HS-5 (cell line): ENCODE measurements at places on chromosomes 11 and 22.
A peak's percentile ranks its signal among the peaks of the same experiment; 100 is the strongest.

GRCh38 chr11:34870548-34871196 lies 45.5 kb downstream of the APIP start:
- DNase-seq: no peak

DNA sequence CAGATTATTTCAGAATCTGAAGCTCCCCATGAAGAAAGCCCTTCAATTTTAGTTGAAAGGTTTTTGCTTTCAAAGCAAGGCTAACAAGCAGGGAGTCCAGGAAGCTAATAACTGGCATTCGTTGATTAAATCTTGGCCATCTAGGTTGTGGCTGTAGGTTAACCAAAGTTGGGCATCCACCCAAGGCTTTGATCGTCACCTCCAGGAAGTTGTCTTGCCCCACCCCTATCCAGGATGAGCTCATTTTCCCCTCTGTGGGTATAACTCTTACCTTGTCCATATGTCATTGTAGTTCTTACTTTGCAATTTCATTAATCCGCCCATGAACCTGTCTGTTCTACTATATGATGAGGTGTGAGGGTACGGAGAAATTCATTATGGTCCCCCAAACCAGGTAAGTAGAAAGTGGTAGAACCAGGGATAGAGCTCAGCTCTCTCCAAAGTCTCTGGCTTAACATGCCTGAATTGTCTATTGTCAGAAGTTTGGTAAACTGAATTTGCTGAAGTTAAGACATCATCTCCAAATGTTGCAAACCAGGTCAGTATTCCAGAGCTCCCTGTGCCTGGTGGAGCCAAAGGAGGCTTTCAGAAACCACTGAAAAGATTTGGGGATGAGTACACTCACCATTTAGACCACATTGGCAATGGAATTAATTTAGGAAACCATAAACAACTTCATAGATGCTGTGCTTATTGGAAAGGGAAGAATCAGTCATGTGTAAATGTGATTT lies 97.1 kb downstream of the CD44 start:
- DNase-seq: no peak

GRCh38 chr11:57482782-57483561 lies 22.6 kb downstream of the RTN4RL2 start:
- no peak for DNase-seq

DNA sequence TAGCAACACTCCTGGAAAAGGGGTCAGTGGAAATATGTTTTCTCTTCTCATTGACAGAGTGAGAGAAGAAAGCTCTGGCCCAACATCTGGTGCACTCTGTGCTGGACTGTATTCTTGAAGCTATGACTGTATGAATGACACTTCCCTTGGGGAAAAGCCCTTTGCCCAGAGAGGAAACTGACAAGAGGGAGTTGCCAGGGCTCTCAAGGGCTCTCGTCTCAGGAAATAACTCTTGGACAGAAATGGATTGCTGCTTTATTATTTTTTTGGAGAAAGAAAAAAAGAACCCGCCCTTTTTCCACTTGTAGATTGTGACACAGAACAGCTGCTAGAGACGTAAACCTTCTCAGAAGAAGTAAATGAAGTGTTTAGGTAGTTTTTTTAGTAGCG lies 11.4 kb downstream of the ETS1 start:
- no peak for DNase-seq

DNA sequence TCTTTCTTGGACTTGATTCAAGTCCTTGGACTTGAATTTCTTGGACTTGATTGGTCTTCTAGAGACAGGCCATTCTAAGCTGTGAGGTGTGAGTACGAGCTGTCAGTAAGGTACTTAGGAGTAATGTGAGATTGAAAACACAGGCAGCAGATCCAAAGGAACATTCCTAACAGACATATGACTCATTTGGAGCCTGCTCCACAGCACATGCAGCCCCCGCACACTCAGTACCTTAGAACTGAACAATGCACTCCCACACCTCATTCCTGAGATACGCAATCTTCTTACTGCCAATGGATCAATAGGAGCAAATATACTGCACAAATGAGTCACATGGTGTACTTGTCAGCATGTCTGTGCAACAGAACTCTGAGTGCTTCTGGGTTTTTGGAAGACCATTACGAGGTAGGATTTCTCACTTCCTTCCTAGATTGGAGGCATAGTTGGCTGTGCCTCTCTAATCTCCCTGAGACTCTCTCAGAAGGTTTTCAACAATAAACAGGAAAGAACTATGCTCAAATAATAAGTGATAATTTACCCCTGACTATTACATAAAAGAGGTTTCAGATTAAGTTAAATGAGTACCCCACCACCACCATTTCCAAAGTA lies 243.1 kb downstream of the KCNA4 start:
- DNase-seq: peak; percentile 84

- DNase-seq: peak; percentile 74
These were observed 74.6 kb downstream of the CELSR1 start for GRCh38 chr22:46462726-46463371.

GRCh38 chr11:126561327-126561893 lies 205.9 kb downstream of the ST3GAL4 start:
- DNase-seq: peak; percentile 4

GRCh38 chr11:117515892-117516787 lies 188.5 kb downstream of the CEP164 start:
- no peak for DNase-seq

DNA sequence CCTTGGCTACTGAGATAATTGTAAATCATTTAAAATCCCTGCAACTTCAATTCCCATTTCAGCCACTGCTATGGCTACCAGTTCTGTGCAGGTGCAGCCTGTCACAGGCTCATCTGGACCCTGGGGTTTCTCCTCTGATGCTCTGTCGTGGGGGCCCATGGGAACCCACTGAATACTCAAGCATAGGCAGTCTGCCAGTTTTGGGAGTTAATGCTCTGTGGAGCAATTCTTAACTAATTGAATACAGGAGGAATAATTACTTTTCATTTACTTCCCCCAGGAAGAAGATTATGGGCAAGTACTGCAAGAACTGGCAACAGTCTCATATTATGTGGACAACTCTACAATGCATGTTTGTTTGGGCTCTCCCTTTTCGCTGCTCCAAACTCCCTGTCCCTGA lies 25.9 kb downstream of the OR51E2 start:
- DNase-seq: no peak

DNA sequence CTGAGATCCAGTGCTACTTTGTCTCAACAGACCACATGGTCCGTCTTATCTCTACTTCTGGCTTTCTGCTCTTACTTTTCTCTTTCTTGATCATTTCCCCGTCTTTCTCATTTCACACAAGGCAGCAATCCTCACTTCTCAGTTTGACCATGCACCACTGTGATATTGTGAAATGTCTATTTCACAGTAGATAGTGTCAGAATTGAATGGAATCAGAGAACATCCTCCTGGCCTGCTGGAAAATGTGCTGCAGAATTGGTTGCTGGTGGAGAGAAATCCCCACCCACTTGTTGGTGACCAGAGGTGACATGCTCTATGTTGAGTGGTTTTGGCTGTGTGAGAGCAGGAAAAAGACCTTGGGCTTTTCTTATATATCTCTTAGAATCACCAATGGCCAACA lies 57.8 kb upstream of the RCN1 start:
- DNase-seq: no peak

- DNase-seq: no peak
These were observed 20.7 kb downstream of the ZBTB16 start for GRCh38 chr11:114080219-114080618.

DNA sequence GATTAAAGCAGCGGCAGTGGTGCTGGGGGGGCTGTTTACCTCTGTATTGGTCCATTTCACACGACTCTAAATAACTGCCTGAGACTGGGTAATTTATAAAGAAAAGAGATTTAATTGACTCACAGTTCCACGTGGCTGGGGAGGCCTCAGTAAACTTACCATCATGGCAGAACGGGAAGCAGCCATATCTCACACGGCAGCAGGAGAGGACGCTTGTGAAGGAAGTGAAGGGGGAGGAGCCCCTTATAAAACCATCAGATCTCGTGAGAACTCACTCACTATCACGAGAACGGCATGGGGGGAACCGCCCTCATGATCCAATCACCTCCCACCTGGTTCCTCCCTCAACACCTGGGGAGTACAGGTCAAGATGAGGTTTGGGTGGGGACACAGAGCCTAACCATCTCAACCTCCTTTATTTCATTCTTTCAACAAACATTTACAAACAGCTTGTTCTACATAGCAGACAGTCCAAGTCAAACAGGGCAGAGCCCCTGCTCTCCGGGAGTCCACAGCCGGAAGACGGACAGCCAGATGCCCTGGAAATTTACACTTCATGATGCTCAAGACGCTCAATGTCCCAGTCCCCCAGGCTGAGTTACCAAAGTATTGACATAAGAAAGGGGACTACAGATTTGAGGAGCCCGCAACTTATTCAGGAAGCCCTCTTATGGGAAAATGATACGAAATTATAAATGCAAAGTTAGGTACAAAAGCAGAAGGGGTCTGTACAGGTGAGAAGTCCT lies 26.3 kb upstream of the HMGXB4 start:
- DNase-seq: no peak

DNA sequence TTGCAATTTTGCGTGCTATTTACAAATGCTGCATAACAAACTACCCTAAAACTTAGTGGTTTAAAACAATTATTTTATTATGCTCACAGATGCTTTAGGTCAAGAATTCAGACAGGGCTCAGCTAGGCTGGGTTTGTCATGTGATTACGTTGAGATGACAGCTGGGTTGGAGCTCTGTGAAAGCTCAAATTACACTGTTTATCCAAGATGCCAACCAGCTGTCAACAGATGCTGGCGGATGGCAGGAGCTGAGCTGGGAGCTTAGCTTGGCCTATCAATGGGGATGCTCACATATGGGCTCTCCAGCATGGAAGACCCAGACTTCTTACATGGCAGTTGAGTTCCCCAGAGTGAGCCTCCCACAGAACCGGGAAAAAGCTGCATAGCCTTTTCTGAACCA lies 62.7 kb downstream of the STK33 start:
- no peak for DNase-seq

GRCh38 chr22:37088108-37088605 lies 21.4 kb downstream of the TMPRSS6 start:
- no peak for DNase-seq

GRCh38 chr11:45959851-45960250 lies 37.4 kb downstream of the LARGE2 start:
- DNase-seq: no peak

DNA sequence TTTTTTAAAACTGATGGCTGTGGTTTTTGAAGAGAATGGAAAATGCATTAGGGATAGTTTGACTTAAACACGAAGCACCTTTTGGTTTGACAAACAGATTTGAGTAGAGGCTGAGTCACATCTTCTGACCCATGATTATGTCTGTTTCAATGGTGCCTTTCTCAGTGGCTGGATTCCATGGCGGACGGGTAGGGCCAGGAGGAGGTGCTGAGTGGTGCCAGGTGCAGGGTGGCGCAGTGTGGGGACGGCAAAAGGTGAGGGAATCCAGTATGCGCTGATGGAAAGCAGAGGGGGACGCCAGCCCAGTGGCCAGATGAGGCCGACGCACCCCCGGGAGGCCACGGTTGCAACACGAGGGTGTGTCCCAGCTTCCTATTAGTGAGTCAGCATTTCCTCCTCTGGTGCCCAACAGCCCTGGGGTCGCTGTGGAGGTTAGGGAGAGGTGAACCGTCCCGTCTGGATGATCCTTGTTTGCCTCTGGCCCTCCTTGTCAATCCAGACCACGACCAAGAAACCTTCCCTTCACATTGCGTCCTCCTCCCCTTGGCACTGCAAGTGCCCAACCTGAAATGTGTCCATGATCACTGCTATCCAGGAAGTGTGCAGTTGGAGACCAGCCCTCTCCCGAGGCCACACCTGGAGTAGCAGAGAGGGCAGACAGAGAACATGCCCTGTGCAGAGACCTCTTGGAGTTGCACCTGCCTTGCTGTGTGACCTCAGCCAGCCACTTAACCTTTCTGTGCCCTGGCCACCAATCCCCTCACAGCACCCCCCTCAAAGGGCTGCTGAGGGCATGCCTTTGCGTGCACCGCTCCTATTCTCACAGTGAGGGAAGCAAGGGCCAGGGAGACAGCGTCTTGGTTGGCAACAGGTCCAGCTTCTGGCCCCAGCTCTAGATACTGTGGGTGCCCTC lies 32.5 kb upstream of the ATXN10 start:
- DNase-seq: peak; percentile 29

DNA sequence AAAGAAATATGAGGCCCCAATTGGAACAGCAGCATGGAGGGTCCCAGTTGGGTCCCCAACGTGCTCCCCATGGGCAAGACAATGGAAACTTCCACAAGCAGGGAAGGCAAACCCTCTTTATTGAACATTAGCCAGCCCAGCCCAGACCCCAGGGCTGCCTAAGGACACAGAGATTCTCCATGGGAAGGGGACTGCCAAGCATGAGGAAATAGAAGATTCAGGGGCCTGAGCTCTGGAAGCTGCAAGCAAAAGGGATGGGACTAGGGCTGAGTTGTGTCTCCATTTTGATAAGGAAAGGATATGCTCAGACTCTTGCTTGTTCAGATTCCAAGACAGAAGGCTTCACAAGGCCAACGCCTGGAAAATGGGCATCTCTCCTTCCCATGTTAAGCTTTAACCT lies 23.3 kb downstream of the TMEM218 start:
- no peak for DNase-seq

- no peak for DNase-seq
These were observed 23.1 kb upstream of the GNB1L start for GRCh38 chr22:19877626-19878339.

DNA sequence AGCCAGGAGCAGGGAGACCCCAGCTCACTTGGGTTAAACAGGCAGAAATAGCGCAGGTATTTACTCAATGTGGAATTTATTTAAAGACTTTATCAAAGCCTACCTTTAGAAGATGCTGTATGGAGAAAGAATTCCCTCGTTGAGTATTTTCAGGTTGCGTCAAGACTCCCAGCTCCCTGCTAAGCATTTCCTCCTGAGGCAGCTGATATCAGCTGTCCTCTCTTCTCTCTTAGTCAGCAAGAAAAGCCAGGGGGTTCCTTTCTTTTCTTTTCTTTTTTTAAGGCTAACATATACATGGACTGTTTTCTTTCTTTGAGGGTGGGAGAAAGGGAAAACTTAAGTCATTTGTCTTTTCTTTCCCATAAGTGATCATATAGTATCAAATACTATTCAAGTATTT lies 125.8 kb upstream of the POU2AF2 start:
- no peak for DNase-seq

GRCh38 chr11:131924457-131925201 lies 554.2 kb downstream of the NTM start:
- no peak for DNase-seq

- DNase-seq: no peak
These were observed 103.5 kb upstream of the OR5AK2 start for GRCh38 chr11:56885177-56885576.

DNA sequence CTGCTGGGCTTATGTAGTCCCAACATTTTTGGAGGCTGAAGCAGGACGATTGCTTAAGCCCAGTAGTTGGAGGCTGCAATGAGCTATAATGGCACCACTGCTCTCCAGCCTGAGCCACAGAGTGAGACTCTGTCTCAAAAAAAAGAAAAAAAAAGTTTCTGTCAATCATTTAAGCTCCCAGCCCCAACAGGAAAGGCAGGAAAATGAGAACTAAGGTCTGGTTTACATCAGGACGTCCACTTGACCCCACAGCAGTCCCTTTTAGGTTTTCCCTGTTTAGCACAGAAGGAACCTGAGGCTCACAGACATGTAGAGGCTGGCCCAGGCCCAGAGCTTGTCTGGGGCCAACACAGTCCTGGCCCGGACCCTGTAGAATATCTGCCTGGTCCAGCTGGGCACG lies 9.2 kb upstream of the TTLL1 start:
- DNase-seq: no peak
